EH (cell line): ENCODE measurements at places on chromosomes 1 and 21.

GRCh38 chr1:221045842-221046831 is 166.9 kb downstream of the HLX start:
- peak; percentile 66 for DNase-seq

- no peak for DNase-seq
Measured at GRCh38 chr1:75870951-75871350, 61.3 kb downstream of the ASB17 start.

- DNase-seq: peak; percentile 19
Measured at GRCh38 chr21:46604975-46605766, at the start of gene S100B. Gene S100B (minus strand): TSS chr21:46605082. CDS start chr21:46602415, 2,667 bp downstream.

DNA sequence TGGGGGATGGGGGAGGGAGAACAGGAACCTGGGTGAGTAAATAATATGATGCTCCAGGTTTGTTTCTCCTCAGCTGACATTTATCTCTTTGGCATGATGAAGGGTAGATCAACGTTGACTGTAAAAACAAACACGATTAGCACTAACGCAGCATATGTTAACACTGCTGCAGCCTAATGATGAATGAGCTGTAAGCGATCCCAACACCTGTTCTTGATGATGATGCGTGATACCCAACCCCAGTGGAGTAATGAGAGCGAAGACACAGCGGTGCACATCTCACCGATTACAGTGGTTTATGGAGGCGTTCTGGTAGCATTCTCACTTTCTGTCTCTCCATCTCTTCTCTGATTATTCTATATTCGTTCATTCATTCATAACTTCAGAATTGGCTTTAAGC is 640.4 kb downstream of the USP25 start:
- no peak for DNase-seq

DNA sequence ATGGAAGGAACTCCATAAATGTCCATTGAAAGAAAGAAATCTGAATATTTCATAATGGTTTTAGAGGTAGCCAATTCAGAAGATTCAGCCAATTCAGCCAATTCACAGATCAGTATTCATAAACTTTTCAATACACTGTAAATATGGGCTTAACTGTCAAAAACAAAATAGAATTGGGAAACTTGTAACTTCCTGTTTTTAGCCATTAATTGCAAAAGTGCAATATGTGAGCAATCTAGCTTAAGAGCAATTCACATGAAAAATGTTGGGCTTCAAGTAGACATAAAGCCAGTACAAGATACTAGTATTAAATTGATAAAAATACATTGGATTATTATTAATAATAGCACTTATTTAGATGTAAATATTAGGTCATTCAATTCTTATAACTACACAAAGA is 27.5 kb upstream of the PLPPR4 start:
- DNase-seq: no peak

DNA sequence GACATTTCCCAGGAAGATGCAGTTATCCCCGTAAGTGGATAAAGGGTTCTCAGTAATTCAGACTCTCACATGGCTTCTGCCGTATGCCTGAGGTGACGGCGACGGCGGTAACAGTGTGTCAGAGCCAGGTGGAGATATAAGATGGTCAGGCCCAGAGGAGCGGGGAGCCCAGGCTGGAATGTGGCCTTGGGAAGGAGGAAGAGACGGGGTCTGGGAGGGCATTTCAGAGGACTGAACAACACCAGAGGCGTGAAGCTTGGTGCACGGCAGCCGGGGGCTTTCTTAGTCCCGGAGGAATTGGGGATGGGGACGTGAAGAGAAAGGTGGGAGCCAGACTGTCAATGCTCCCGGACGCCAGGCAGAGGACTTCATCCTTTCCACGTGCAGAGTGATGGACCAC is 1.0 kb downstream of the RER1 start:
- DNase-seq: no peak

GRCh38 chr1:9401080-9401453 is 108.4 kb downstream of the SPSB1 start:
- DNase-seq: no peak

- peak; percentile 61 for DNase-seq
Measured at GRCh38 chr1:103256490-103256889, 148.2 kb upstream of the COL11A1 start.

DNA sequence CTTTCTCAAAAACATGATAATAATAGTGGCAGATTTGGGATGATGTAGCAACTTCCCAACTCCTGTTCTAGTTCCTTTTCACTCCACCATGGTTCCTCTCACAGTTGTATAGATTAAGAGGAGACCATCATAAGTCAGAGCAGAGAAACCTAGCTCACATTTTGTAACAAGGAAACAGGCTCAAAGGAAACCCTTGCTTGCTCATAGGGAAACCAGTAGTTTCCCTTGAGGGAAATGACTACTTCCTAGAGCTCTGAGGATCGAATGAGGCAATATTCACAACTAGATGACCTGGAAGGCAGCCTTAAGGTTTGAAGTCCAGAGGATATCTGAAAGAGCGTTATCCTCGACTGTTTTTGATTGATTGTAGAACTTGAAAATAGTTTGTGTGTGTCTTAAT is 76.1 kb upstream of the C8B start:
- no peak for DNase-seq

DNA sequence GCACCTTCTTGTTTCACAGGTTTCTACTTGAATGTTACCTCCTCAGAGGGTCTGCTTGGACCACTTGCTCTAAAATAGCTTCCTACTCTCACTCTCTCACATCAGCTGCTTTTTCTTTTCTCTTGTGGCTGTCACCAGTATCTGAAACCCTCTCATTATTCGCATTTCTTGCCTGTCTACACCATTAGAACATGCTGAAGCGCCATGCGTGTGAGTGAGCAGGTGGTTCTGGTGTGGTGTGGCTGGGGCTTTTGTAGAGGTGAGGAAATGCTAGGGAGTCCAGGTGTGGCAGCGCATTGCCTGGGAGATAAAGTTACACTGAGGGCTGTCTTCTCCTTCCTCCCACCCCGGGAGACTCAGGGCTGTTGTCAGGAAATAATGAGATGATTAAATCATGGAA is 4.1 kb downstream of the ZNF362 start:
- no peak for DNase-seq

DNA sequence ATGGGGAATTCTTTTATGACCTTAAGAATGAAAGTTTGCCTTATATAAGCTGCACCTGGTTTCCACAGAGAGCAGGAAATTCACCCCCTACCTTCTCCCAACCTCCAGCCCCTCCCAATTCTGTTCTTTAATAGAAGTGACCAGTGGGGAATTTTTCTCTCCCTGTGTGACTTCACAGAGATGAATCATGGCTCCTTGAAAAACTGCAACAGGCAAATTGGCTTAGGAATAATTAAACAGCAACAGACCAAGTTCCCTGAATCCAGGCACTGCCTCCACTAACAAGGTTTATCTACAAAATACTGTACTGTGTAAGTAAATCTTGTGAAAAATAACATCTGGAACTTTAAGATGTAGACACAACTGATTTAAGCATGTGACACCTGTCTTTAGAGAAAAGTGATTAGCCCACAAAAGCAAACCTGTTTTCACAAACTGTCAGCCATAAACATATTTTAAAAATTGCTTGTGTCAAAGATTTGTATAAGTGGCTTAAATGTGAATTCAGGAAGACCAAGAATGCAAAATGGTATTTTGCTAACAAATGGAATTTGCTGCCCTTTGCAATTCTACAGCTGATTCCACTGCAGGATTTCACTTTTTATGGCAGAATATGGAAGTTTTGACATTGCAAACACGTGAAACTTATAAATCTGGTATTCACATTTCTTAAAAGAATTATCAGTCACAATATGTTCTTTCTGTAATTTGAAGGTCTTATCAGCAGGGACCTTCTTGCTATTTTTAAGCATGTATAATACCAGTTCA is 54.0 kb downstream of the ALG14 start:
- DNase-seq: peak; percentile 60

GRCh38 chr1:53642215-53642555 is 96.8 kb downstream of the GLIS1 start:
- DNase-seq: no peak

DNA sequence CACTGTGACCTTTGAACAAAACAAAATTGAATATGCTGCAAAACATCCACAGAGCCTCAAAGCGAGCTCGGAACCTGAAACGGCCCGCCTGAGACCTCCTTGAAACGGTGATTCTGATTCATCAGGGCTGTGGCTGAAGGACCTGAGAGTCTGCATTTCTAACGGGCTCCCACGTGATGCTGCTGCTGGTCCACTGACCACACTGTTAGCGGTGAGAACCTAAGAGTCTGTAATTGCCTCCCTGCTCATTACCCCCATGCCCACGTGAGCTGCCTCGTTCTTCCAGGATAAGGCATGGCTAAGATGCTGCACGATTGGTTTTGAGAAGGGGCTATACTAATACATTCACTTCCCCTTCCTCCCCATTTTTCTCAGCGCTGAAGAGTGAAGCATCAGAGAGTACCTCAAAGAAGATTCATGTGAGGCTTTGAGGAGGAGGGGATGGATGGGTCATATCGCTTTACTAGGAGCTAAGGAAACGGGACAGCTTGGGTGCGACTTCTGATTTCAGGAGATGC is 9.7 kb downstream of the TLR5 start:
- DNase-seq: no peak

GRCh38 chr1:8643542-8644536 is 173.6 kb downstream of the RERE start:
- no peak for DNase-seq

GRCh38 chr1:56508523-56508983 is 70.8 kb downstream of the PLPP3 start:
- peak; percentile 32 for DNase-seq

- no peak for DNase-seq
Measured at GRCh38 chr21:44290327-44291077, 4.8 kb downstream of the AIRE start.

GRCh38 chr1:59819566-59820438 is 5.1 kb downstream of the HOOK1 start:
- DNase-seq: no peak

DNA sequence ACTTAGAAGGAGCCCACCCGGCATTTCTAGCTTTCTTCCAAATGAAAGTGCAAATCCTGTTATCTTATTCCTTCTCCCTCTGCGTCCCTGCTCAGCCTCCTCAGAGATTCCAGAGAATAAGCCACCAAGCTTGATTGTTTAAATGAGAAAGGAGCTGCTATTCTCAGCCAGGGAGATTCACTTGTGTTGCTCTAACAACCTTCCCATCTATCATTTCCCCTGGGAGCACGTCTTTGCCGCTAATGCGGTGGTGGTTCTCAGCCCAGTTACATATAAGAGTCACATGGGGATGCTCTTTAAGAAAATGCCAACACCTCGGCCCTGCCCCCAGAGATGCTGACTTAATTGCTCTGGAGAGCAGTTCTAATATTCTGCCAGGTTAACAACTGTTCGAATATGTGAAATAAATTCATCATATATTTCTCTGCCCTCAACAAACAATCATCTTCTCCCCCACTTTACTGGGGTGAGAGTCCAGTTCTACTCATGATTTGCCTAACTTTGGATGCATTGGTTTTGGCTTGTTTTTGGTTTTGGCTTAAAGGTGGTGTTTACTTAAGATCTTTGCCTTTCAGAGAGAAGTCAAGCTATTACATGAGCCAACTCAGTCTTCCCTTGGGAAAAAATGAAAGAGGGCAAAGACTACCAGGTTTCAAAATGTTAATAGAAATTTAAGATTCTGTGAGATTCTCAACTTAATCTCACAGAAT is 213.9 kb downstream of the SEC16B start:
- DNase-seq: no peak

DNA sequence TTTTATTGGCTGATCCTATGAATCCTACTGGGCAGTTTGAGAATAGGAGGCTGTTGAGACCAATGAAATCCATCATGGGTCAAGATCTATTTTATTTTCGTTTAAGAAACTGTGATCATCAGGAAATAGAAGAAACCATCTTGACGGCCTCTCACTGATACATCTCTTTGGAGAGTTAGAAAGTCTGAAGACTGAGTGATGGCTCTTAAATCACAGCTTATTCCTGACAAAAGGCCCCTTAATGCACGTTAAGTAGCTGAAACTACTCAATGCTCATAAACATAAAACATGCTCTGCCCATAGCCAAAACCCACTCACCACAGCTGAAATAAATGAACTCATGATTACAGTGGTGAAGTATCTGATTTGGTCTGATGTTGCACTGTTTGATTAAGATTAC is 784.5 kb upstream of the NEGR1 start:
- DNase-seq: no peak

DNA sequence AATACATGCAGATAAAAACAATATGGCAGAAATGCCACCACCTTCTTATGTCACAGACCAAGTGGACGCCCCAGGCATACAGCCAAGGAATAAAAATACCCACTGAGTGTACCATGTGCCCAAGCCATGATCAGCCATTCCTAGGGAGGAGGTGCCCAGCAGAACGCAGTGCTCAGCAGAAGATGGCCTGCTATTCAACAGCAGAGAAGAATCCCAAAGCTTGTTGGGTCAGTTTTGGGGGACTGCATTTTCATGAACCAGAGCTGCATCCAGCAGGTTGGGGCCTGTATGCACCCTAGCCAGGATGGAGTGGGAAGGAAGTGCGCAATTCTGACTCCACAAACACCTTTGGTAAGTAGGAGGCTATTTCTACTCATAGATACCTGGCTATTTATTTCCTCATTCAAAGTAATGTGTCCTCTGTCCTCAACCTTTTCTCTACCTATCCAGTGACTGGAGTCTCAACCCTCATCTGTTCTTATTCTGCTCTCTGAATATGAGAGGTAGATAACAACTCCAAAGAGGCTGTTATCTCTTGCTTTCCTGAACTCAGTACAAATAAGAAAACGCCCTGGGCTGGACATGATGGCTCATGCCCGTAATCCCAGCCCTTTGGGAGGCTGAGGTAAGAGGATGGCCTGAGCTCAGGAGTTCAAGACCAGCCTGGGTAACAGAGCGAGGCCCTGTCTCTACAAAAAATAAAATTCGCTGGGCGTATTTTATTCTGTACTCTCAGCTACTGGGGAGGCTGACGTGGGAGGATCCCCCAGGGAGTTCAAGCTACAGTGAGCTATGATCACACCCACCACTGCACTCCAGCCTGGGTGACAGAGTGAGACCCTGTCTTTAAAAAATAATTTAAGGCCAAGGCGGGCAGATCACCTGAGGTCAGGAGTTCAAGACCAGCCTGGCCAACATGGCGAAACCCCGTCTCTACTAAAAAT is 2.5 kb upstream of the PLEKHM2 start:
- no peak for DNase-seq

GRCh38 chr1:55588309-55588708 is 373.1 kb upstream of the USP24 start:
- DNase-seq: no peak

DNA sequence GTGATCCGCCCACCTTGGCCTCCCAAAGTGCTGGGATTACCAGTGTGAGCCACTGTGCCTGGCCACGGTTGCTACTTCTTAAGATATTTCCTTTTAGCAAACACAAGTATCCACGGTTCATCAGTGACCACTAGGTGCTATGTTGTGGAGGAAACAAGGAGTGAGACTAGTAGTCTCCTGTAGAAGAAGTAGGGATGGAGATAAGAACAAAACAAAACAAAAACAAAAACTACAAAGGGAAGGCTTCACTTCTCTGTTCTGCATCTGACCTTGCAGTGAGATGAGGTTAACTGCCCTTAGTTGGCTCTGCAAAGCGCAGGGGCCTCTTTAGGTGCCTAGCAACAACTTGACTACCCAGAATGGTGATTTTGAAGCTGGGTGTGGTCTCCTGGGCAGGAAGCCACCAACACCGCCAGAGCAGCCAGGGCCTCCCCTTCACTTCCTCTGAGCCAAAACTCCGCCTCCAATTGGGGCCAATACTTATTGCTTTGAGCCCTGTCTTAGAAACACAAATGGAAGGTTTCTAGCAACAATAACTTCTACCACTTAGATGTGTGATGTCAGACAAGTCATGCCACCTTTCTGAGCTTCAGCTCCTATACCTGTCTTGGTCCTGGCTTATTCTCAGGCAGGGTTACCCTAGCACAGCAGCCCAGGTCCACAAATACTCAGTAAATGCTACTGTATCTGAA is 12.8 kb upstream of the CDC42 start:
- peak; percentile 49 for DNase-seq
